CD4-positive, alpha-beta memory T cell (primary cell): ENCODE measurements at places on chromosomes 3 and 15.

GRCh38 chr3:65277798-65278197, 590.0 kb upstream of the ADAMTS9 start:
- H3K4me3 ChIP-seq = no peak overlapping the region
- H3K4me1 ChIP-seq = no peaks in the 10 kb centered on the region
- no peak for DNase-seq
- H3K27ac ChIP-seq = no peak overlapping the region

DNA sequence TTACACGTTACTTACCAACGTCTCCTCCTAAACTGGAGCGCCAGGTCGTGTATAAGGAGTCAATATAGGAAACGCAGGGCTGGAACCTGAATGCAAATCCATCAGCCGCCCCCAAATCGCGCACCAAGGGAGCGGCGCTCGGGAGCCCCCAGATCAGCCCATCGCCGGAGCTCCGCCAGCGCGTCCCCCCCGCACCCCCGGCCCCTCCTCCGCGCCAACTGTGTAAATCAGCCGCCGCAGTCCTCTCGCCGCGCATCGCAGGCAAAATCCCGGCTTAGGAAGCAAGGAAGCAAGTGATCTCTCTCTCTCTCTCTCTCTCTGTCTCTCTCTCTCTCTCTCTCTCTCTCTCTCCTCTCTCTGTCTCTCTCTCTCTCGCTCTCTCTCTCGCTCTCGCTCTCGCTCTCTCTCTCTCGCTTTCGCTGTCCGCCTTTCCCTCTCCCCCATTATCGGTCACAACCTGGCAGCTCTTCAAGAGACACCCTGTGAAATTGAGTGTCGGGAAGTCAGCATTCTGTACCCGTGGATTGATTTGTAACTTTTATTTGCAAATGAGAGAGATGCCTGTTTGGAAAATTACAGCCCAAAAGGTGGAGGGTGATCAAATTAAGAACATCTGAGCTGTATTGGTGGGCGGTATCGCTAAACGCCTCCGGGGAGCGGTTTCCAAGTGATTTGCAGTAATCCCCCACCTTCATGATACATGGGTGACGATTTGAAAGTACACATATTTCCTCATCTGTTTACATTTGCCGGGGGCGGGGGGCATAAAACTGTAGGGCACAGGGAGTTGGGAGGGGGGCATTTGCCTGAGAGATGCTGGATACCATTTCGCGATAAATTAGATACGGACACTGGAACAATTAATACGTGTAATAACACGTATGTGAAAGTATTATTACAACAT, 645 bp upstream of the SLITRK3 start:
- H3K27me3 ChIP-seq = peaks cover 7% of the 10 kb centered on the region
- no peak overlapping the region for H3K4me3 ChIP-seq
- DNase-seq = no peak
- H3K4me1 ChIP-seq = no peaks in the 10 kb centered on the region
- no peak overlapping the region for H3K27ac ChIP-seq

- H3K27ac ChIP-seq = no peak overlapping the region
- no peaks in the 10 kb centered on the region for H3K4me1 ChIP-seq
- DNase-seq = no peak
- no peaks in the 10 kb centered on the region for H3K36me3 ChIP-seq
- no peak overlapping the region for H3K4me3 ChIP-seq
These were observed 48.4 kb upstream of the CCK start for GRCh38 chr3:42314411-42314810.

DNA sequence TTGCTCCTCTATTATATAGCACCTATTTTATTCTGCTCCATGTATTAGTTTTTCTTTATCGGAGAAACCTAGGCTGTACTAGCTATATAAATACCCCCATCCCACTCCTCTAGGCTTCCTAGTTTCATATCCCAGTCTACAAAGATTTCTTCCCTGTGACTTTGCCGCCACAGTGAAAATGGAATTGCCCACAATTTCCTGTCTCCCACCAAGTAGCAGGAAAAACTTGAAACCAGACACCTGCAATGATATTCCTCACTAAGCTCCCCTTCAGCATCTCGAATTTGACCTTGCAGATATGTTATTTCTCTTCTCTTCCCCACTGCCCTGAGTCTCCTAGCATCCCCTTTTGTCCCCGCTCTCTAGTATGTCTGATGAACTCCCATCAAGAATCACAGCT, 685.8 kb upstream of the CCDC54 start:
- no peaks in the 10 kb centered on the region for H3K36me3 ChIP-seq
- DNase-seq = no peak
- H3K4me1 ChIP-seq = no peaks in the 10 kb centered on the region

GRCh38 chr3:98022978-98023820, 11.9 kb downstream of the GABRR3 start:
- no peaks in the 10 kb centered on the region for H3K27me3 ChIP-seq
- no peaks in the 10 kb centered on the region for H3K36me3 ChIP-seq
- H3K4me3 ChIP-seq = no peak overlapping the region
- peaks cover 1% of the 10 kb centered on the region for H3K4me1 ChIP-seq
- DNase-seq = peak; percentile 81
- H3K27ac ChIP-seq = no peak overlapping the region
